Articular chondrocyte of knee joint (primary cell): ENCODE measurements at places on chromosomes 7 and 10. TPM values are rescaled to one million over a fixed set of nuclear protein-coding genes. Genes with fewer than 3 reads are reported as not detected.

Gene THNSL1
- 4.2 and 5.7 TPM in 2 replicates for total RNA-seq

Gene DNAJB12
- 29.6 and 35.8 TPM in 2 replicates for total RNA-seq

Gene AKR1D1
- total RNA-seq, result not detected in 2 replicates

Gene NEUROG3
- total RNA-seq, result not detected in 2 replicates

Gene INA
- total RNA-seq, result 0.13 and 0.22 TPM in 2 replicates

Gene PLAC9
- 25.4 and 28.7 TPM in 2 replicates for total RNA-seq

Gene SLIT1
- total RNA-seq, result under 0.01 TPM in 2 replicates

Gene UNC5B
- 12.2 and 16.0 TPM in 2 replicates for total RNA-seq

Gene CRHR2
- total RNA-seq, result not detected in 2 replicates

Gene KCND2
- under 0.01 TPM in 1 of 2 replicates, not detected in the other for total RNA-seq

Gene ANKRD1
- 0.52 and 5.7 TPM in 2 replicates for total RNA-seq

Gene ABCA13
- total RNA-seq, result 0.13 and 0.43 TPM in 2 replicates
